ENCODE measurements at places on chromosomes 5 and 9.

- DNase-seq, result no peak
Measured at GRCh38 chr5:123732257-123732656, 220.3 kb downstream of the CSNK1G3 start.

DNA sequence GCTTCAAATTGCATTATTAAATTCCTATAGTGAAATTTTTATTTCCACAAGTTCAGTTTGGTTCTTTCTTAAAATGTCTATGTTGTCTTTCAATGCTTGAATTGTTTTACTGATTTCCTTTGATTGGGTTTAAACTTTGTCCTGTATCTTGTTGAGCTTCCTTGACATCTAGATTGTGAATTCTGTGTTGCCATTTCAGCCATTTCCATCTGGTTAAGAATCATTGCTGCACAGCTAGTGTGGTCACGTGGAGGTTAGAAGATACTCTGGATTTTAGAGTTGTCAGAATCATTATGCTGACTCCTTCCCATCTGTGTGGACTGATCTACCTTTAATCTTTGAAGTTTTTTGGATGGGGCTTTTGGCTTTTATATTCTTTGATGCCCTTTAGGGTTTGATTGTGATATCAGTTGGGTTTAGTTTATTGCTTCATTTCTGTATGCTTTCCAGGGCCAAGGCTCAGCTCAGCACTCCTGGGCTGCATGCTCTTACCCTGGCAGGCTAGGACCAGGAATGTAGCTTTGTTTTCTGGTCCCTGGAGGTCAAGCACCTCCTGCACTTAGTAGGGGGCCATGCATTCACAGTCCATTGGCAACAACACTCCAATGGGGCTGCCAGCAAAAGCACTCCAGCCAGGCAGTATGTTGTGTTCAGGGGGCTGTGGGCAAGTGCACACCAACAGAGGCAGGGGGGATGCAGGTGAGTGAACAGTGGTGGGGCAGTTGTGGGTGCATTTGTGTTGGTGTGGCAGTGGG lies 141.4 kb downstream of the PRR16 start:
- DNase-seq, result no peak

DNA sequence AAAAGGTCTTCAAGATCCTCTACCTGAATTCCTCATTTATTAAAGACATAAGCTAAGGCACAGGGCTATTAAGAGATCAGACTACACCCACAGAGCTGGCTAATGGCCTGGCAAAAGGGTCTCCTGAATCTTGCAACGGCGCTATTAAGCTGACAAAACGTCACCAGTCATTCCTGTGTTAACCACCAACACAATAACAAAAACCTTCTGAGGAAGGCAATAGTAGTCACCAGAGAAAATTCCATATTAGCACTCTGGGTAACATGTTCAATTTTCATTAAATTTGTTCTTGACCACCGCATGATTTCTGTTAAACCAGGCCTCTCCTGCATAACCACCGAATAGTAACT lies 77.0 kb downstream of the GNAQ start:
- DNase-seq, result no peak

DNA sequence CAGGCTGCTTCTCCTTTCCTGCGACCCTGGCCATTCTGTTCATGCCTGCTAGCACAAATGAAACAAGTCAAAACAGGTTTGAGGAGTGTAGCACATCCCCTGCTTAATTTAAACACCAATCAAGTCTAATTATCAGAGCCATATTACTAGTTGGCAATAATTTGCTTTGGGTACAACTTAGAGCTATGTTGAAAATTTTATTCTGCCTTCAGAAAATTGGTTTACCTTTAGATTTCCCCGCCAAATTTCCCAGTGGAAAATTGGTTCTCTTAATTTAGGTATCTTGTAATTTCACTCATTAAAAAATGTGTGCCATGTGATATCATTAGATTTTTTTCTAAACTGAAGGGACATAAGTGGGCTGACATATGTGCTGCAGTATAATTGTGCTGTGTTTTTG lies 265.8 kb downstream of the MAST4 start:
- no peak for DNase-seq

GRCh38 chr5:174418809-174419539 lies 305.4 kb upstream of the MSX2 start:
- no peak for DNase-seq

- no peak for DNase-seq
Measured at GRCh38 chr5:176935017-176935416, 35.9 kb upstream of the HK3 start.

DNA sequence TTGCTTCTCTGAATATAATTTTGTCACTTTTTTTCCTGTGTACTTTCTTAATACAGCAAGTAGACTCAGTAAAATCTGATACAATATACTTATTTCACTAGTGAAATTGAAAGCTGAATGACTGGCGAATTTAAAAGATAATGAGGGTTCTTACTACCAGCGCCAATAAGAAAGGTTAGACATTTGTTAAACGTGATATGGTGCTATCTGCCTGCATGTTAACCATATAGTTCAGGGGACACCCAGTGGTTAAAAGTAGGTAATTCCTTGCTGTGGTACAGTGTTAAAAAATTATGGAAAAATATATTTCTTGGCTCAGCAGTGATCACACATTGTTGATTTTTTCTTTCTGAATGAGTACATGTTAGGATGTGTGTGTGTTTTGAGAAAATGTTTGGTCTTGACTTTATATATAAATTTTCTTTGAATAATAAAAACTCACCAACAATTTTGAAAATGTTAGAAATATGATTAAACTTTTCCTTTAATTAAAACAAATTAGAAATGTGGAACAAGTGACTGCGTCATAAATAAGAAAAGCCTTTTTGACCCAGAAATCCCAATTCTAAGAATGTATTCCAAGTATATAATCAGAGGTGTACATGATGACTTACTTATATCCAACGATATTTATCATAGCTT lies 25.8 kb downstream of the CAST start:
- no peak for DNase-seq

DNA sequence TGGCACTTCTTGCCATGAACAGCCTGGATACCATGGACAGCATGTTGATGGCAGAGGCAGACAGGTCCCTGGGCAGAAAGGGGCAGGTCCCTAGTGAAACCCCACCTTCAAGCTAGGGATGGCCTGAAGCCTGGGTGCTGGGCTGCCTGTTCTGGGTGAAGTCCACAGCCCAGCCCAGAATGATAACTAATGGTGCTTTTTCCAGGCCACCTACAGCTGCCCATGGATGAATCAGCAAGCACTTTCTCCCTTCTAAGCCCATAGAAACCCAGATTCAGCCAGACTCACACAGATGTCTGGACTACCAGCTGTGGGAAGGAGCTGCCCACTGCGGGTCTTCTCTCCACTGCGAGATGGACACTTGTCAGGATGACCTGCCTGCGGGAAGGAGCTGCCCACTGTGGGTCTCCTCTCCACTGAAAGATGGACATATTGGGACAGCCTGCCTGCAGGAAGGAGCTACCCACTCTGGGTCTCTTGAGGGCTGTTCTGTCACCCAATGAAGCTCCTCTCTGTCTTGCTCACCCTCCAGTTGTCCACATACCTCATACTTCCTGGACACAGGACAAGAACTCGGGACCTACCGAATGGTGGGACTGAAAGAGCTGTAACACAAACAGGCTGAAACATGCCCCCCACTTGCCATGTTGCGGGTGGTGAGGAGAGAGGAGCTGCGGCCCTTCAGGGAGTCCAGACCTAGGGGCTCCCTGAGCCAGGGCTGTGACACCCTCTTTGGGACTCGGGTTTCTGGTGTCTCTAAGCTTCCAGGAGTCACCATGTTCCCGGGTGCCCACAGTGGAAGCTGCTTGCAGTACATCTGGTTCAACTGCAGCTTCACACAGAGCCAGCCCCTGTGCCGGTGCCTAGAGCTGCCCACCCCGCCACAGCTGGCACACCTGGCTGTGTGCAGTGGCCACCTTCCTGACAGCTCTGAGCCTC lies 60.7 kb upstream of the SYNPO start:
- no peak for DNase-seq

GRCh38 chr9:128946571-128947276 lies 679 bp downstream of the DOLK start:
- DNase-seq, result no peak

All from stimulated activated CD8-positive, alpha-beta memory T cell treated with anti-CD3 and anti-CD28 coated beads, Interleukin-4, amount 100 ng/mL, for 1 hour (primary cell).